ENCODE measurements at places on chromosomes 1 and 21.

- DNase-seq: no peak
Observed at GRCh38 chr1:151235235-151235634, 19.3 kb upstream of the PSMD4 start.

DNA sequence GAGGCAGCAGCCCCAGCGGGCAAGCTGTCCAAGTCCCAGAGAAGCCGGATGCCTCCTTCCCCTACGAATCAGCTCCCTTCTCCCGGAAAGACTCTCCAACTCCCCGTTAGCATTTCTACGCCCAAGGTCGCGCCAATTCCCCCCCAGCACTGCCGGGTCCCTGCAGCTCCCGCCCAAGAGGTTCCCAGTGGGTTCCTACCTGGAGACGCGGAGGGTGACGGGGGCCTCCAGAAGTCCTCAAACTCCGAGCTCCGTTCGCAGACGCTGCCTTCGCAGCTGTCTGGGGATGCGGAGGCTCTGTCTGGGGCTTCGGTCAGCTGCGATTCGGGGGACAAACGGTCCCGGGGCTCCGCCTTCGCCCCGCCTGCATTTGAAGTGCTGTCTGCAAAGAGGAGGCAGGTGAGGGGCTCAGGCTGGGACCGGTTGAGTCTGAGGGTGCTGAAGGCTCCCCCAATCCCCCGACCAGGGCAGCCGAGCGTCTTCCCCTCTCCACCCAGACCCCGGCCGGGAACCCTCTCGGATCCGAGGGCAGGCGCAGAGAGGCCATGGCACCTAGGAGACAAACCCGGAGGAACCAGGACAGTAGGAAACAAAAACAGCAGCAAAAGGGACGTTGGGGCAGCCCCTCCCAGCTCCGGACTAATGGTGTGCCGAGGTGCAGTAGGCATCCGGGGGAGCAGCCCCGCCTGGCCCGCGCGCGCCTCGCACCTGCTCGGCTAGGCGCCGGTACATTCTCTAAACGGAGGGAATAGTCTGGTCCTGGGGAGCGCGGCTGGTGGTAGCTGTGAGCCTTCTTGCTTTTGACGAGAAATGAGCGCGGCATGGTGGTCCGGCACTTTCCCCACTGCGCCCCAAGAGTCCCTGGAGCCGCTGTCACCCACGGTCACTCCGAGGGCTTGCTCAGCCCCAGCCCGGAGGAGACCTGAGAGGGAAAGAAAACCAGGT lies 3.8 kb downstream of the GFI1 start:
- peak; percentile 47 for DNase-seq

DNA sequence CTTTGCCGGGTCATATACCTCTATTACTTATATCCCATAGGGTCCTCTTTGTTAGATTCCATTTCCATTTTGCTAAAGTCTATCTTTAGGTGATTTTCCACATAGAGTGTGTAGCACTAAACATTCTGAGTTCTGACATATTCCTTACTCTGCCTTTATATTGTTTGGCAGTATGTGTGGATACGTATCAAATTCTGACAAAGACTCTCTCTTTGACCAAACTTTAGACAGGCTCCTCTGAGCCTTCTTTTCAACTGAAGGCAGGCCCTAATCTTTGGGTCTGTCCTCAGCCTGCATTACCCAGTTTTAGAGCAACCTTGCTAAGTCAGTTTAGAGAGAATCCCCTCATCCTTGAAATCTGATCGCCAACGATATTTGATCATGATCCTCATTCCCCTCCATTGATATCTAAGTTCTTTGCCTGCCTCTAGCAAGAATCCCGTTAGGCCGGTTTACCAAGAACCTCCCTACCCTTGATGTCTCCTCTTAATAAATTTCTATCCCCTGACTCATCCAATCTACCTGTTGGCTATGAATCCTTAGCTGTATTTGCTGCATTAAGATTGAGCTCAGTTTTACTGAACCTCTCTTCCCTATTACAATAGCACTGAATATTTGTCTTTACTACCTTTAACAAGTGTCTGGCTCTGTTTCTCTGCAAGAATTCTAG lies 10.4 kb upstream of the PPT1 start:
- no peak for DNase-seq

GRCh38 chr1:159168043-159168442 lies 3.4 kb upstream of the CADM3 start:
- no peak for DNase-seq

- no peak for DNase-seq
Observed at GRCh38 chr1:18965206-18966173, 9.0 kb upstream of the IFFO2 start.

GRCh38 chr1:21910558-21911204 lies 26.4 kb downstream of the HSPG2 start:
- DNase-seq: no peak

DNA sequence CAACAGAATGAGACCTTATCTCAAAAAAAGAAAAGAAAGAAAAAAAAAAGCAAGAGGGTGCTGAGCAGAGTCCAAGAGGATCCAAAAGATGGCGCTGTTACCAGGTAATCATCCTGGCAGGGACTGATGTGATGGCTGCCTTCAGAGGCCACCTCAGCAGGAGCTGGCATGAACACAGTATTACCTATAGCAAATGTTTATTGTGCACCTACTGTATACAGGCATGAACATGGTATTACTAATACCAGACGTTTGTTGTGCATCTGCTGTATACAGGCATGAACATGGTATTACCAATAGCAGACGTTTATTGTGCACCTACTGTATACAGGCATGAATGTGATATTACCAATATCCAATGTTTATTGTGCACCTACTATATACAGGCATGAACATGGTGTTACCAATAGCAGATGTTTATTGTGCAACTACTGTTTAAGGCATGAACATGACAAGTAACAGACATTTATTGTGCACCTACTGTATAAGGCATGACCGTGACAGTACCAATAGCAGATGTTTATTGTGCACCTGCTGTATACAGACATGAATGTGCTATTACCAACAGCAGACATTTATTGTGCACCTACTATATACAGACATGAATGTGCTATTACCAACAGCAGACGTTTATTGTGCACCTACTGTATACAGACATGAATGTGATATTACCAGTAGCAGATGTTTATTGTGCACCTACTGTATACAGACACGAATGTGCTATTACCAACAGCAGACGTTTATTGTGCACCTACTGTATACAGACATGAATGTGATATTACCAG lies 115.1 kb upstream of the TMEM51 start:
- no peak for DNase-seq

GRCh38 chr1:96096613-96097321 lies 624.8 kb upstream of the PTBP2 start:
- DNase-seq: no peak

DNA sequence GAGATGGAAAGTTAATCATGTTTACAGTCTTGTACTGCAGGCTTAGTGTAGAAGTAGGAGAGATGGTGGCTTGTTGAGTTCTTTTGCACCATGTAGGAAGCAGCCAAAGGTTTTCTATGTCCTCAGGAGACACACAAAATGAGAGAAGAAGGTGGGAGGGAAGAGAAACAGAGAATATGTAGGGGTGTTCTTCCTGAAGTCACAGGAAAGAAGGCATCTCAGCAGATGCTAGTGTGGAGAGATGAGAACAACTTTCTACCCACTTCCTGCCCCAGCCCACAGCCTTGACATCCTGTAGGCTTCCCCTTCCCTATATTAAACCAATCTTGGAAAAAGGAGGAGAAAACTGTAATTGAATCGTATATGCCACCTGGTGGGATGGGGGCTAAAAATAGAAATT lies 217.0 kb downstream of the S1PR1 start:
- DNase-seq: no peak

DNA sequence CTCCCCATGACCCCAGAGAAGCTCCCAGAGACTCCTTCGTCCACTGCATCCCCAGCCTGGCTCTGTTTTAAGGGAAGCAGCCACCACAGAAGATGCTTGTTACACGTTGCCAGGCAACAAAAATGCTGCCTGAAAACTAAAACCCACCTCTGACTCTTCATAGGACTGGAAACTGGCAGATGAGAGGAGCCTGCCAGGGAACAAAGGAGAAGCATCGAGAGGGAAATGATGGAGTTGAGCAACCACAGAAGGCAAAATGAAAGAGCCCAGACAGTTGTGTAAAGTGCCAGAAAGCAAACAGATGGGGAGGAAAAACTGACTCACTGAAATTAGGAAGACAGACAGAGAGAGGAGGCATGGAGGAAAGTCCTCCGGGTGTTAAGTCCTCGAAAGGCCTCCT lies 118.4 kb downstream of the KCNN3 start:
- DNase-seq: no peak

DNA sequence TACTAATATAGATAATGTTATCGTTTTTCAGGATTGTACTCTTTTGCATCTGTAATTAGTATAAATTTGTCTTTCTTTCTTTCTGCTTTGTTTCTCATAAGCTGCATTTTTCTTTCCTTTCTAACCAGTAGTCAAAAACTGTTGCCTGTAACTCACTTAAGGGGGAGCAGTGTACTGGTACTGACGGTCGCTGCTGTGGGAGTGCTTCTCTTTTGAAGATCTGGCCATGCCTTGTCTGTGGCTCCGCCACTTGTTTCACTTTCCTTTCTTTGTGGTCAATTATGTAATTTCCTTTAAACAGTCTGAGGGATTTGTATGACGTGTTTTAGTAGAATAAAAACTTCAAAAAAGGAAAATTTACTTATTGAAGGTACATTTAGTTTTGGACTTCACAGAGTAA lies 37.0 kb downstream of the MIA3 start:
- peak; percentile 41 for DNase-seq

- no peak for DNase-seq
Observed at GRCh38 chr1:156389311-156389710, 20.3 kb downstream of the RHBG start.

GRCh38 chr1:25692560-25692959 lies 76.0 kb downstream of the MAN1C1 start:
- DNase-seq: no peak

DNA sequence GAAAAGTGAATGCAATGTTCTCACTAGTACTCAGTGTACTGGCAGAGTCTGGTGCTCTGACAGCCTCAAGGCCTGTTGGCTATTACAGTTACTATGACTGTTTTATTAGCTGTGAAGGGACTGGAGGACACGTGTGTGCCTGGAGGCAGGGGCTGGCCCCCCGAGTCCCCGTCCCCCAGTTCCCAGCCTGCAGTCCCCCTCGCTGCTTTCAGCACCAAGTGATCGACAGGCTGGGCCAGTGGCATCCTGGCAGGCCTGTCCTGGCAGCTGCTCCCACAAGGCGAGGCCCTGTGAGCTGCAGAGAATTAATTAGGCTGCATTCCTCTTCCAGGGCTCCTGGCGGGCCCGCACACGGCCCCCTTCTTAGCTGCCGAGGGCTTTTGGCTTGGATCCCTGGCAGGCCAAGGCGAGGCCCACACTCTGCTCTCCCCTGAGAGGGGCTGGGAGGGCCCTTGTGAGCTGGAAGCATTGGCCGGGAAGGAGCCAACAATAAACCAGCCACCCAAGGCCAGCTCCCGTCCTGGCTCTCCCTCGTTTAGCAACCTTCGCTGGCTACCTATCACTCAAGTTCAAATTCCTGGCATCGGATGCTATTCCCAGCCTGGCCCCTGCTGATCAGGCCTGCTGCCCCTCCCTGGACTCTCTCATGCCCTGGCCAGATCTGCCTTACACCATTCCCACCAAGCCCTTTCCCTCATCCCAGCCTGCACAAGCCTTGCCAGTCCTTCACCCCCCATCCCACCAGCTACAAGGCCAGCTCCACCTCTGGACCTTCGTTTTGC lies 9.8 kb downstream of the EDN2 start:
- no peak for DNase-seq

DNA sequence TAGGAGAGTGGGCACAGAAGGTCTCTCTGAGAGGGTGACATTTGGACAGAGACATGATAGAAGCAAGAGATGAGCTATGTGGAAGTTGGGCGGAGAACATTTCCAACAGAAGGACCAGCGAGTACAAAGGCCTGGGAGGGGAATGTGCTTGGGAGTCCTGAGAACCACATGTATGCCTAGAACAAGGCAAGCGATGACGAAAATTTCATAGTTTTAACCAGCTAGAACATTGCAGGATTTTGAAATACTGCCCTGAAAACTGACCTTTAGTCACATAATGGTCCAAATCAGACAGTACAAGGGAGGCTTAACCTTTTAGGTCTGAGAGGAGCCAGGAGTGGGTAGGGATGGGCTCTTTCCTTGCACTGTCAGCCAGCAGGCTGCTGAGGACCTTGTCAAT lies 68.0 kb downstream of the MRPS6 start:
- DNase-seq: no peak

DNA sequence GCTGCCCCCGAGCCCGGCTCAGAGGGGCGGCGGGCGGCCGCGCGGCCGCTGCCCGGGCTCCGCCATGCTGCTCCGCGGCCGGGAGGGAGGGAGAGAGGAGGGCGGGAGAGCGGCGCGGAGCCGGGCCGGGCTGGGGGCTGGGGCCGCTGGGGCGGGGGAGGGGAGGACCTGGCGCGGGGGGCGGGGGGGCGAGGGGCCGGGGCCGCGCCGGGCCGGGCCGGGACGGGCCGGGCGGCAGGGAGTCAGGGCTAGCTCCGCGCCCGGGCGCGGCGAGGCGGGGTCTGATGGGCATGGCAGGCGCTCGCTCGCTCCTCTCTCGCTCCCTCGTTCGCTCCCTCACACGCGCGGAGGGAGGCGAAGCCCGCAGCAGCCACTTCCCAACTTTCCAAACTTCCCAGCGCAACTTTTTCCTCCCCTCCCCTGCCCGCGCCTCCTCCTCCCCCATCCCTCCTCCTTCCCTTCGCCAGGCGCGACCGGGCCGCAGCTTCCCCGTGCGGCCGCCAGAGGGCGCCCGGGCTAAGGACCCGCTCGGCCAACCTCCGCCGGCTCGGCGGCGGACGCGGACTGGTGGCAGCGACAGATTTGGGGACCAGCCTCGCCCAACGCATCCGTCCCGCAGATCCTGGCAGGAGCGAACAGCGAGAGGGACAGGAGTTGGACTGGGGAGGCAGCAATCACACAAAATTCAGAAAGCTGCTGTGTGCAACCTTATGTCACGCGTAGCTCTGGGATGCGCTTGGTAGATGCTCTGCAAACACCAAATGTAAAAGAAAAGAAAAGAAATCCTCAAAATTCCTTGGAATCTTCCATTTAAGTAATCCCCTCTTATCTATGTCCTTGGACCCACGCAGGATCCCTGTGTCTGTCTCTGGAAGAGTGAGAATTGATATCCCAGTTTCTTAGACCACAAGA lies at the start of gene TRABD2B:
TSS of gene TRABD2B (minus strand) at position 97 of the 912 bp plus-strand sequence.
- peak; percentile 62 for DNase-seq

- no peak for DNase-seq
Observed at GRCh38 chr1:39384305-39384704, 107.1 kb upstream of the BMP8A start.

GRCh38 chr1:83912876-83913275 lies 86.1 kb downstream of the TTLL7 start:
- DNase-seq: no peak
